Airway epithelial cell (primary cell): ENCODE measurements at places on chromosomes 2 and 18. TPM values are rescaled to one million over a fixed set of nuclear protein-coding genes. Genes with fewer than 3 reads are reported as not detected.

Gene SNTG2
- not detected in 2 replicates for total RNA-seq

Gene CROCC2
- not detected in 2 replicates for total RNA-seq

Gene SERPINB5
- 462 and 675 TPM in 2 replicates for total RNA-seq

Gene SH2D6
- total RNA-seq = not detected in 2 replicates

Gene SIGLEC15
- 0.07 TPM in 1 of 2 replicates, not detected in the other for total RNA-seq

Gene PDE1A
- total RNA-seq = under 0.01 TPM in 1 of 2 replicates, not detected in the other

Gene DTNA
- 2.8 and 5.1 TPM in 2 replicates for total RNA-seq

Gene CHMP3
- total RNA-seq = 50.6 and 55.1 TPM in 2 replicates

Gene GALNT14
- total RNA-seq = 22.8 and 28.1 TPM in 2 replicates

Gene CRACDL
- total RNA-seq = 2.6 and 3.6 TPM in 2 replicates

Gene TUBA3E
- total RNA-seq = not detected in 2 replicates

Gene PAX3
- not detected in 2 replicates for total RNA-seq

Gene ANTXR1
- 8.5 and 11.4 TPM in 2 replicates for total RNA-seq

Gene KRTCAP3
- total RNA-seq = 44.1 and 86.7 TPM in 2 replicates

Gene PELI1
- total RNA-seq = 29.8 and 35.8 TPM in 2 replicates

Gene CLHC1
- 0.74 and 1.6 TPM in 2 replicates for total RNA-seq

Gene DOK6
- not detected in 2 replicates for total RNA-seq

Gene PPP1R1C
- 2.2 and 14.6 TPM in 2 replicates for total RNA-seq

Gene ATP6V1C2
- 0.09 and 0.42 TPM in 2 replicates for total RNA-seq

Gene SULT1C2
- not detected in 2 replicates for total RNA-seq

Gene LRRC30
- total RNA-seq = not detected in 2 replicates

Gene ONECUT2
- under 0.01 TPM in 2 replicates for total RNA-seq

Gene COX5B
- 488 and 502 TPM in 2 replicates for total RNA-seq

Gene SPP2
- not detected in 2 replicates for total RNA-seq

Gene DLGAP1
- 0.07 and 0.33 TPM in 2 replicates for total RNA-seq

Gene BOLL
- not detected in 2 replicates for total RNA-seq

Gene RAD51AP2
- 0.05 and 0.14 TPM in 2 replicates for total RNA-seq

Gene TRABD2A
- total RNA-seq = 0.28 and 1.7 TPM in 2 replicates

Gene MAP3K2
- 18.8 and 26.9 TPM in 2 replicates for total RNA-seq

Gene GPBAR1
- total RNA-seq = 0.56 TPM in 1 of 2 replicates, not detected in the other

Gene TMEM169
- 0.07 and 3.2 TPM in 2 replicates for total RNA-seq

Gene DSG3
- 165 and 218 TPM in 2 replicates for total RNA-seq

Gene CD8B2
- total RNA-seq = not detected in 2 replicates

Gene OSR1
- total RNA-seq = 2.7 and 4.0 TPM in 2 replicates

Gene THADA
- 13.7 and 20.9 TPM in 2 replicates for total RNA-seq

Gene SULT1C4
- total RNA-seq = not detected in 2 replicates

Gene PCBP1
- 87.3 and 107 TPM in 2 replicates for total RNA-seq

Gene CSRNP3
- 1.1 and 4.8 TPM in 2 replicates for total RNA-seq

Gene STEAP3
- 17.2 and 23.4 TPM in 2 replicates for total RNA-seq

Gene NYAP2
- not detected in 2 replicates for total RNA-seq
